ENCODE measurements at places on chromosomes 5 and 9.

- no peak for DNase-seq
Measured at GRCh38 chr9:118918180-118918579, 451.1 kb downstream of the BRINP1 start.

GRCh38 chr5:153807801-153808200 is 230.9 kb downstream of the FAM114A2 start:
- no peak for DNase-seq

DNA sequence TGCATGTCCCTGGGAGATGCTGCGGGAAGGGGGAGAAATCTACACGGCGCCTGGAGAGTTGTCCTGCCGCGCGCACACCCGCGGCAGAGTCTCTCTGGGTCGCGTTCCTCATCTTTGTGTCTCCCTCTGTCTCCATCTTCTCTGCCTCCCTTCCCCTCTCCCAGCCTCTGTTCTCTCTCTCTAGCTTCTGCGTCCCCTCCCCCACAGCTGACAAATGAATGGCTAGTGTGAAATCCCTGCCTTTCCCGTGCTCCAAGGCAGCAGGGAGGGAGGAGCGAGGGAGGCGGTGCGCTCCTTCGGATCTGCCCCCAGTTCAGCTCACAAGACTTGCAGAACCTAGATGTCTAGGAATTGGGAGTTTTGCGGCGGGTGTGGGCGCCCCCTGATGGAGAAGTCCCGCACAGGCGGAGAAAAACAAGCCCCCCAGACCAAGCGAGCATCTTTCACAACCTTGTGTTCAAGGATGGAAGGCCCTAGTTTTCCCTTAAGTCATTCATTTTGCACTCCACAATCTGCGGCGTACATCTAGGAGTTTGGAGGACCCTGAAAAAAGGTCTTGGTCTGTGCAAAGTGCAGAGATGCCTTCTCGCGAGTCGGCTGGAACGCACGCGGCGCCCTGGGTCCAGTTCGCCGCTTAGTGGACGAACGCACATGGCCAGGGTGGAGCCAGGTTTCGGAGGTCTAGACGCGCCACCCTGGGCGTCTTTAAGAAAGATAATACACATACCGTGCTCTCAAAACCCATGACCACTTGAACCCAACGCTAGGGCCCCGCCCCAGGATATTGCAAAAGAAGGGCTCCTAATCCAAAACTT is 2.0 kb downstream of the VCAN start:
- no peak for DNase-seq

DNA sequence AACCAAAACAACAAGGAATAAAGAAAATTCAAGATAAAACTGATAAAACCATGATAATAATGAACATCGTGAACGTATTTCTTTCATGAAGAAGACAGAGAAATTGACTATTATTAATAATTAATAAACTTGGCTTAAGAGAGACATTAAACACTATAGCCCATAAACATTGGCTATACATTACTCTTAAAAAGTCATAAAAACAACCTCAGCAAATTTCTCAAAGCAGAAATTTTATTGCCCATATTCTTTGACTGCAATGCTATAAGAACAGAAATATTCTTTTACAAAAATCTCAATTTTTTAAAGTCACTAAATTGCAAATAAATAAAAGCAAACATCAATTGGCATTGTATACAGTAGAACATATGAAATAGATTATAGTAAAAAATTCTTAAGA is 42.5 kb downstream of the CSF2 start:
- no peak for DNase-seq

DNA sequence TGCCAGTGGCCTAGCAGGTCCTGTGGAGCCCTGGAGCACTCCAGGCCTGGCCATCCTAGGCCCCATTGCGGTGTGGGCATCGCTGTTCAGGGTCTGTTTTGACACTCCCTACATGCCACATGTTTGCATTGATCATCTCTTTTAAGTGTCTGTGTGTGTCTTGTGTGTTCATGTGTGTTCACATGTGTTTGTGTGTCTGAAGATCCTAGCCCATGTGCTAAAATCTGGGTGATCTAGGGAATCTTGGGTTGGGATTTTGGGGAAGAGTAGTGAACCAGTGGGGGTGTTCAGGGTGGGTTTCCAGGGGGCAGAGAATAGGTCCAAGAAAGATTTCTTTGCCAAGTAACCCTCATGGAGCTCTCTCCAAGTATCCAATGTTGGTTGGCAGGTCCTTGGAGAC is 8.4 kb downstream of the PSD2 start:
- DNase-seq, result no peak

GRCh38 chr9:93028448-93029006 is 30.0 kb upstream of the SUSD3 start:
- DNase-seq, result peak; percentile 58

DNA sequence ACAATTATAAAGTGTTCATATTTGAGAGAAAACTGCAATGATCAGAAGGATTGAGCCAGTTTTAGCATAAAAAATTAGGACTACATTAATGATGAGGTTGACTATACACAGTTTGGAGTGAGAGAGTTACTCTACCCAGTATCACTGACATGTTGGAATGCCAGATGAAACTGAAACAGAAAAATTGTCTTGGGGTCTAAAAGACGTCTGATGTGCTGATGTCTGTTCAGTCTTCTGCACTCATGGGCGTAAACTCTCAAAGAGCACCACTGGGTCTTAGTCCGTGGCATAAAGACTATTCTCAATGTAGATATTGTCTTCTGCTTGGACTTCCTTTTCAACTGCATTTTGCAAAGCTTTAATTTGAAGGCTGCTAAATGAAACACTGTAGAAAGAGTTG is 29.5 kb downstream of the HAVCR1 start:
- DNase-seq, result no peak

GRCh38 chr9:92654481-92655301 is 15.2 kb downstream of the IPPK start:
- DNase-seq, result no peak

GRCh38 chr5:121121786-121122185 is 657.7 kb downstream of the PRR16 start:
- no peak for DNase-seq

GRCh38 chr5:78377056-78377717 is 16.8 kb downstream of the SCAMP1 start:
- no peak for DNase-seq

GRCh38 chr5:176633598-176633997 is 3.1 kb downstream of the EIF4E1B start:
- no peak for DNase-seq

GRCh38 chr5:180915924-180916323 is 17.0 kb downstream of the BTNL8 start:
- DNase-seq, result no peak

- no peak for DNase-seq
Measured at GRCh38 chr5:160280384-160281095, 31.8 kb downstream of the CCNJL start.
